ENCODE measurements at places on chromosomes 12 and 14. TPM values are rescaled to one million over a fixed set of nuclear protein-coding genes. Genes with fewer than 3 reads are reported as not detected.

DNA sequence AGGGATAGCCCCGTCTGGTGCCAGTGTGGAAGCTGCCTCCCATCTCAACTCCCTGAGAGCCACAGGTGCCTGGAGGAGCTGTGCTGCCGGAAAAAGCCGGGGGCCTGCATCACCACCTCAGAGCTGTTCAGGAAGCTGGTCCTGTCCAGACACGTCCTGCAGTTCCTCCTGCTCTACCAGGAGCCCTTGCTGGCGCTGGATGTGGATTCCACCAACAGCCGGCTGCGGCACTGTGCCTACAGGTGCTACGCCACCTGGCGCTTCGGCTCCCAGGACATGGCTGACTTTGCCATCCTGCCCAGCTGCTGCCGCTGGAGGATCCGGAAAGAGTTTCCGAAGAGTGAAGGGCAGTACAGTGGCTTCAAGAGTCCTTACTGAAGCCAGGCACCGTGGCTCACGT lies 25.5 kb upstream of the P2RX4 start:
- H3K36me3 ChIP-seq = no peaks in the 10 kb centered on the region
- no peaks in the 10 kb centered on the region for H3K4me1 ChIP-seq
- H3K27ac ChIP-seq = no peak overlapping the region
- DNase-seq = no peak
- H3K4me3 ChIP-seq = no peak overlapping the region

- H3K4me3 ChIP-seq = no peak overlapping the region
- no peak overlapping the region for H3K27ac ChIP-seq
- H3K27me3 ChIP-seq = peaks cover 5% of the 10 kb centered on the region
Measured at GRCh38 chr14:96205978-96206360, 1.3 kb downstream of the BDKRB2 start.

DNA sequence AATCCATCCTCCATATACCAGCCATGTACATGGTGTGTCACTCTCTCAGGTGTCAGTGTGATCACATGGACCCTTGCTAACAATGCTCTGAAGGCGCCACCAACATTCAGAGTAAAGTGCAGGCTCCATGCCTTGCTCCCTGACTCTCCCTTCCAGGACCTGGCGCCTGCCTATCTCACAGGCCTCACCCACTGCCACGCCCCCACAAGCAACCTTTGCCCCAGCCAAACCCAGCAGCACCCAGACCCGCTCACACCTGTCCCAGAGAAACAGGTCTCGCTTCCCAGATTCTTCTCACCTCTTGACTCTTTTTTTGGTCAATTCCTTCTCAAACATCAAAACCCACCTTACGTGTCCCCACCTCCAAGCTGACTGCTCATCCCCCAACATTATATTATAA lies 52.3 kb downstream of the KCNK10 start:
- H3K27me3 ChIP-seq = no peaks in the 10 kb centered on the region
- no peaks in the 10 kb centered on the region for H3K4me1 ChIP-seq
- no peak overlapping the region for H3K27ac ChIP-seq
- H3K4me3 ChIP-seq = no peak overlapping the region
- no peaks in the 10 kb centered on the region for H3K36me3 ChIP-seq

GRCh38 chr14:101251812-101252442 lies 309.4 kb upstream of the DIO3 start:
- H3K36me3 ChIP-seq = no peaks in the 10 kb centered on the region
- no peaks in the 10 kb centered on the region for H3K4me1 ChIP-seq
- H3K4me3 ChIP-seq = no peak overlapping the region

DNA sequence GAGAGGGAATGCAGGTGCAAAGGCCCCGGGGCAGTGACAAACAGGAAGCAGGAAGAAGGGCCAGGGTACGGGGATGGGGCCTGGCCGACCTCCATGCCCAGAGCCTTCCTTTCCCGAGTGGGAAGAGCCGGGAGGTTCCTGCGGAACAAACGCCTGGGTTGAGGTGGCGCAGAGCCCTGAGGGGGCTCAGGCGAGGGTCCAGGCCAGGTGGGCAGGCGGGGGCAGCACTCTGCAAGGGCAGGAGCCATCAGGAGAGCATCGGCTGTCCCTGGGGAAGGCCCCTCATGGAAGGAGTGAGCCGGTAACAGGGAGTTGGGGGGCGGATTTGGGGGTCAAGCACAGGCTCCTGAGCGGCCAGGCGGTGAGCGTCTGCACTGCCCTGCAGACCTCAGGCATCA lies 18.1 kb upstream of the FBRSL1 start:
- DNase-seq = no peak
- no peaks in the 10 kb centered on the region for H3K27me3 ChIP-seq
- no peak overlapping the region for H3K4me3 ChIP-seq
- H3K27ac ChIP-seq = no peak overlapping the region

DNA sequence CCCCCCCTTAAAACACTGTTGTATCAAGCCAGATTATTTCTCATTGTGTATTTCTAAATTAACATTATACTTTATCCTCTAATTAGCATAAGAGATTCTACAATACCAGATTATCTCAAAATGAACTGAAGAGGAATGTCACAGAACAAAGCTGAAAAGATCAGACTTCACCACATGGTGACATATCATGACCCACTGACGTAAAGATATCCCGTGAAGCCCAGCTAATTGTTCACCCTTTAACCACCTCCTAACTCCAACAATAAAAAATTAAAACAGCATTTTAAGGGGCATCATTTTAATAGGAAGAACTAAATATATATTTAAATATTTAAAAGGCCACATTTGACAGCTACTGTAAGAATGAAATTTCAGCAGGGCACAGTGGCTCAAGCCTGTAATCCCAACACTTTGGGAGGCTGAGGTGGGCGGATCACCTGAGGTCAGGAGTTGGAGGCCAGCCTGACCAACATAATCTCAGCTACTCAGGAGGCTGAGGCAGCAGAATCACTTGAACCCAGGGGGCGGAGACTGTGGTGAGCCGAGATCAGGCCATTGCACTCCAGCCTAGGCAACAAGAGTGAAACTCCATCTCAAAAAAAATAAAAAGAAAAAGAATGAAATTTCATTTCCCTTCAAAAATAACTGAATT lies 29.0 kb downstream of the CDK17 start:
- no peaks in the 10 kb centered on the region for H3K27me3 ChIP-seq
- H3K36me3 ChIP-seq = no peaks in the 10 kb centered on the region
- no peak for DNase-seq
- no peak overlapping the region for H3K27ac ChIP-seq

DNA sequence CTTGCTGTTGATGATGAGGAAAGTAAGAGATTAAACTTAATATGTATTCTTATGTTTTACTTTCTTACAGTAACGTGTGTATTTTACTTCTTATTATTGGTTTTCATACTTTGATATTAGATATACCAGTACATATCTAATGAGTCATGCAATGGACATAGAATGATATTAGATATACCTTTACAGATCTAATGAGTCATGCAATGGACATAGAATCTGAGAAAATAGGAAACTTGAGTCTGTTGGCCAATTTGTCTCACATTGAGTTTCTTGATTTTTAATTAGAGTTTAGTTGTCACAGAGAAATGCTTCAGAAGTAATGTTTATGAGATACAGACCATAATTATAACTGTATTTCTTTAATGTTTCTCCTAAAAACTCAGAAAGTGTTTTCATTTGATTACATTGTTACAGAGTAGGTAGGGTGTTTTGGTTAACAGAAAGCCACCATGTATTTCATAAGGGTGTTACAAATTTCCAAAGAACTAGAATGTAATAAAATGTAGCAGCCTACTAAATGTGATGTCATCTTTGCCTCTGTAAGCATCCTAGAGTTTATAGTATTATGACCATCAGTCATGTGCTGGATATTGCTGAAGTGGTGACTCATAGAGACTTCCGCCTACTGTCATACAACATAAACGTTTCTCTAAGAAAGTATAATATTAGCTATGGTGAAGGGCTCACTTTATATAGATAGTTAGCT lies 3.0 kb downstream of the GAS2L3 start:
- H3K27me3 ChIP-seq = no peaks in the 10 kb centered on the region
- no peak overlapping the region for H3K27ac ChIP-seq
- no peak for DNase-seq
- peaks cover 11% of the 10 kb centered on the region for H3K4me1 ChIP-seq
- no peaks in the 10 kb centered on the region for H3K36me3 ChIP-seq

- no peak overlapping the region for H3K4me3 ChIP-seq
- no peak for DNase-seq
- peaks cover 6% of the 10 kb centered on the region for H3K4me1 ChIP-seq
- no peaks in the 10 kb centered on the region for H3K27me3 ChIP-seq
Measured at GRCh38 chr14:92696366-92696765, 52.1 kb downstream of the LGMN start.

DNA sequence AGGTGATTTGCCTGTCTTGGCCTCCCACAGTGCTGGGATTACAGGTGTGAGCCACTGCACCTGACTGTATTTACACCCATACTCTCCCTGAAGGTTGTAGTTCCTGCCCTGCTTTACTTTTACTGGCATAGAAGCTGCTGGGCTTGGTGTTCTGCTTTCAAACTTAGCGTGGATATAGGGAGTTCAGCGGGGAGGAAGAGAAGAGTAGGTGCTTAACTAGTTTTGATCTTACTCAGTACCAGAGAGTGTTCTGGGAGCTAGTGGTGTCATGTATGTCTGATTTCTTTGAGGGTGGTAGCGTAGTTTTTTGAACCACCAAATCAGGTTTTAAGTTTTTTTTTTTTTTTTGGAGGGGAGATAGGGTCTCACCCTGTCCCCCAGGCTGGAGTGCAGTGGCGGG lies 13.8 kb downstream of the RCOR1 start:
- no peaks in the 10 kb centered on the region for H3K36me3 ChIP-seq
- no peak overlapping the region for H3K4me3 ChIP-seq
- H3K27ac ChIP-seq = no peak overlapping the region

DNA sequence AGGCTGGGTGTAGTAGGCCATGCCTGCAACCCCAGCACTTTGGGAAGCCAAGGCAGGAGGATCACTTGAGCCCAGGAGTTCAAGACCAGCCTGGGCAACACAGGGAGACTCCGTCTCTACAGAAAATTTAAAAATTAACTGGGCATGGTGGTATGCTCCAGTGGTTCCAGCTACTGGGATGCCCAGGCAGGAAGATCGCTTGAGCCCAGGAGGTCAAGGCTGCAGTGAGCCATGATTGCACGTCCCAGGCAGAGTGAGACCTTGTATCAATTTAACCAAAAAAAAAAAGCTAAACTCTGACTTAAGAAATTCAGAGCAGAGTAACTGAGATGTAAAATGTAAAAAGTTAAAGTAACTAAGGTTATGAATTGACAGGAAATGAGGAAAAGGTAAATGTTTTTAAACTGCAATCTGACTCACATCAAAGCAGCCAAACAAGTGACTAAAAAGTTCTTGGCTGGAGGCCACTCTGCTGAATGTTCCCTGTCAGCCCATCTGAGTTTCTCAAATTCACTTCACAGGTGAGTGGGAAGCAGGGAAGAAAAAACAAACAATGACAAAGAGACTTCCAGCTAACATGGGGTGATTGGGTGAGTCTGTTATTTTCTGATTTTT lies 21.3 kb downstream of the PRKD1 start:
- H3K27ac ChIP-seq = peak overlapping the region; percentile 22
- H3K4me1 ChIP-seq = no peaks in the 10 kb centered on the region
- DNase-seq = no peak
- H3K36me3 ChIP-seq = no peaks in the 10 kb centered on the region
- no peak overlapping the region for H3K4me3 ChIP-seq

- no peaks in the 10 kb centered on the region for H3K27me3 ChIP-seq
- H3K27ac ChIP-seq = no peak overlapping the region
- H3K4me3 ChIP-seq = no peak overlapping the region
- DNase-seq = no peak
- no peaks in the 10 kb centered on the region for H3K36me3 ChIP-seq
Measured at GRCh38 chr14:70921669-70922068, 14.4 kb downstream of the PCNX1 start.

DNA sequence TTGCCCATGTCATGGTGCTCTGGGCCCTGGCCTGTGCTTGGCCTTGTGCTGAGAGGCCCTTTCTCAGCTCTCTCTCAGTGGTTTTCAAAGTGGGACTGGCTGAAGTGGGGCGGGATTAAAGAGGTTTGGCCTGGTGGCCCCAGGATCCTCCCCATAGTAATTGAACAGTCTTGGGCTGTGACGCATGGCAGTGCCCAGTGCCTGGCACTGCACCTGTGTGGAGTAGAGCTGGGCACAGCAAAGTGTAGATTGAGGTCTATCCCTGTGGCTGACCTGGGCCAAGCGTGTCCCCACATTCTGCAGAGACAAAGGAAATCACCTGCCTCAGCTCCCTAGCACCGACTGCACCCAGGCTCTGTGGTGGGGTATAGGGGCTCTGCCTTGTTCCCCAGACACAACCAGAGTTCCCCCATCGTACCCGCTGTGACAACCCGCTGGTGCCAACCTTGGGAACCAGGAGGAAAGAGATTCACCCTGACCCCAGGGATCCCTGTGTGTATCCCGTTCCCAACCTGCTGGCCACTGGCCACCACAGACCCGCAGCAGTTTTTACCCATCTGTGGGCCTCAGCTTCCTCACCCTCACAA lies 9.9 kb upstream of the CYP46A1 start:
- no peaks in the 10 kb centered on the region for H3K27me3 ChIP-seq
- H3K36me3 ChIP-seq = no peaks in the 10 kb centered on the region
- DNase-seq = no peak
- H3K4me3 ChIP-seq = no peak overlapping the region
- H3K27ac ChIP-seq = no peak overlapping the region
- H3K4me1 ChIP-seq = no peaks in the 10 kb centered on the region

GRCh38 chr12:92558806-92559205 lies 144.0 kb upstream of the PLEKHG7 start:
- no peak overlapping the region for H3K4me3 ChIP-seq
- H3K36me3 ChIP-seq = no peaks in the 10 kb centered on the region
- peaks cover 11% of the 10 kb centered on the region for H3K4me1 ChIP-seq
- H3K27me3 ChIP-seq = no peaks in the 10 kb centered on the region
- H3K27ac ChIP-seq = peak overlapping the region; percentile 35

GRCh38 chr14:33617154-33617553 lies 333.7 kb downstream of the EGLN3 start:
- no peak for DNase-seq
- H3K27ac ChIP-seq = no peak overlapping the region
- H3K27me3 ChIP-seq = no peaks in the 10 kb centered on the region

GRCh38 chr14:68466491-68466977 lies 326.3 kb downstream of the ZFP36L1 start:
- DNase-seq = peak; percentile 66
- H3K36me3 ChIP-seq = no peaks in the 10 kb centered on the region
- no peaks in the 10 kb centered on the region for H3K27me3 ChIP-seq
- H3K4me3 ChIP-seq = no peak overlapping the region
- H3K4me1 ChIP-seq = peaks cover 20% of the 10 kb centered on the region

The ADAM20 gene
- total RNA-seq = 4.6 TPM

The DAO gene
- not detected for total RNA-seq

The TMCC3 gene
- 11.0 TPM for total RNA-seq

The HOXC13 gene
- not detected for total RNA-seq

The BEST3 gene
- total RNA-seq = not detected

The KRT74 gene
- not detected for total RNA-seq

The BCL2L14 gene
- total RNA-seq = not detected

The KLHL33 gene
- not detected for total RNA-seq

Data from ascending aorta (tissue), 2 donors.